Epithelial cell of esophagus (primary cell): ENCODE measurements at places on chromosomes 11 and 22.
A peak's percentile ranks its signal among the peaks of the same experiment; 100 is the strongest.

GRCh38 chr11:62830904-62831519, 839 bp downstream of the STX5 start:
- DNase-seq = peak; percentile 43

DNA sequence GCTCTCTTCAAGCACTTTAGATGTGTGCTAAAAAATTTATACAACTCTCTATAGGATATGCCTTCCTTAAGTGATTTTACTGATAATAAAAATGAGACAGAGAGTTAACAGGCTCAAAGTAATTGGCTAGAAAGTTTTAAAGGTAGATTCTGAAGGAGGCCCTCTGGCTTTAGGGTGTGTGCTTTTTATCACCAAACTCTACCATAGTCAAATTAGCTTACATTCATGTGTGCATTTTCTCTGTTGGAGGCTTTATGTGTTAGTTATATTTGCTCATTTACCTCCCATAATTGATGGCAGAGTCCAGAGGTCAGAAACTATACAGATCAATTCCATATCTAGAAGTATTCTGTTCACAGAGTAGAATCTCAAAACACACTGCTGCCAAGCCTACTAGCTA, 317.5 kb downstream of the JRKL start:
- no peak for DNase-seq

- DNase-seq = no peak
These were observed 7.4 kb upstream of the PATL1 start for GRCh38 chr11:59676205-59676604.

DNA sequence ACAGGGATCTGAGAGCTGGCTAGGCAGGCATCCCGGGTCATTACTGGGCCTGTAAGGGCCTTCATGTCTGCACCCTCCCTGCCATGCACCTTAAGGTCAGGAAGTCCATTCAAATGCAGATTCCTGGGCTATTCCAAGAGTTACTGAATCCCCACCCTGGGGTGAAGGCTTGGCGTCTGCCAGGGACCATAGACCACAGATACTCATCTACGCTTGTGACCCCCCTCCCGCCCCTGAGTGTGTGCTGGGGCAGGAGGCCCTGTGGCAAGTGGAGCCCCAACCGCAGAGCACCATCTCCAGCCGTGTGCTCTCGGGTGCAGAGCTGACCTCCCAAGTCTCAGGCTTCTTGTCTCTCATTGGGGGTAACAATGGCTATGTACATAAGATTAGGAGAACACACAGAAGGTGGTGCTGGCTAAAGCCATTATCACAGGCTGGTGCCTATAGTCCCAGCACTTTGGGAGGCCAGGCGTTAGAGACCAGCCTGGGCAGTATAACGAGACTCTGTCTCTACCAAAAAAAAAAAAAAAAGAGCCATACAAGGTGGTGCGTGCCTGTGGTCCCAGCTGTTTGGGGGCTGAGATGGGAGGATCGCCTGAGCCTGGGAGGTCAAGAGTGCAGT, 19.1 kb upstream of the KCNQ1OT1 start:
- DNase-seq = no peak

DNA sequence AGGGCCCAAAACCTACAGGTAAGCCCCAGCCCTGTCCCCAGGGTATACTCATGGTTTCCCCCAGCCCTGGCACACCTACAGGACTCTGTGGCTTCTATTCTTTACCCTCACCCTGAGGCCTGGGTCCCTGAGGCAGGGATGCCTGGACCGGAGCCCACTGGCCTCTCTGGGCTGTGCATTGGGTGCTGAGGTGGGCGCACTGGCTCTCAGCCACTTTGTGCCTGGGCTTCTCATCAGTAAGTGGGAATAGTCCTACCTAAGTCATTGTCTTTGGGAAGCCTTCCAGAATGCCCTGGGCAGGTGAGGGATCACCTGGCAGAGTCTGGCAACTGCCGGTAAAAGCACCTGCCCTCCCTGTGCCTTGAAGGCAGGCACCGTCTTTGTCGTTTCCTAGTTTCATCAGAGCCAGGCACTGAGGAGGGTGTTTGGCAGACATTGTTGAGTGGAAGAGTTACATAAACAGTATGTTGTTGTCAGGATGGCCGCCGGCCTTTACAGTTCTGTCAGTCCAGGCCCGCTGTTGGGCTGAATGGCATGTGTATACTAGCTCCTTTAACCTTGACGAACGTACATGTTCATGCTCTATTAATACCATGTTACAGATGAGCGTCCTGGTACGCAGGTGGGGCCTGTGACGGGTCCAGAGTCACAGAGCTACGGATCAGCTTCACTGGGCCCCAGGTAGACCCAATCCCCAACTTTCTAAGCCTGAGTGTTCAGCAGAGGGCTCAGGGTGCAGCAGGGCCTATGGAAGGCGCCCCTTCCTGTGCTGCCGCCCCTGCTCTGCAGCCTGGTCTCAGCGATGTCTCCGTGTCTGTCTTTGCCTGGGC, 23.0 kb downstream of the SHANK3 start:
- peak; percentile 63 for DNase-seq

DNA sequence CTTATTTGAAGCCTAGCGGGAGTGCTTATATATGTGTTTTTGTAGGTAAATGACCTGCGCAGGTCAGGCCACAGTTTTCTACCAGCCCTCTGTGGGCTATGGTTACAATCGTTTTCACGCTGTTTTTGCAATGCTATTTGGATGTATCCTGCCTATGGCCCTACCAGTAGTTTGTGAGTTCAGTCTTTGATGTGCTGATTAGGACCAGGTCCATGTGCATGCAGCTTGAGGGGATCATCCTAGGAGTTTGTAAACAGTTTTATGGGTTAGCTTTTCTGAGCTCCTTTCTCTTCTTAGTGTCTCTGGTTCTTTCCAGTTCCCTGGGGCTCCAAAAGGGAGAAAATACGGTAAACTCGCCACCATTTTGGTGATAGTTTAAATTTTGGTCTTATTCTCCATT, 142.5 kb downstream of the LDLRAD3 start:
- DNase-seq = no peak

- no peak for DNase-seq
These were observed 9.6 kb upstream of the MTCH2 start for GRCh38 chr11:47651818-47652469.
